ENCODE measurements at places on chromosomes 1 and 21.

DNA sequence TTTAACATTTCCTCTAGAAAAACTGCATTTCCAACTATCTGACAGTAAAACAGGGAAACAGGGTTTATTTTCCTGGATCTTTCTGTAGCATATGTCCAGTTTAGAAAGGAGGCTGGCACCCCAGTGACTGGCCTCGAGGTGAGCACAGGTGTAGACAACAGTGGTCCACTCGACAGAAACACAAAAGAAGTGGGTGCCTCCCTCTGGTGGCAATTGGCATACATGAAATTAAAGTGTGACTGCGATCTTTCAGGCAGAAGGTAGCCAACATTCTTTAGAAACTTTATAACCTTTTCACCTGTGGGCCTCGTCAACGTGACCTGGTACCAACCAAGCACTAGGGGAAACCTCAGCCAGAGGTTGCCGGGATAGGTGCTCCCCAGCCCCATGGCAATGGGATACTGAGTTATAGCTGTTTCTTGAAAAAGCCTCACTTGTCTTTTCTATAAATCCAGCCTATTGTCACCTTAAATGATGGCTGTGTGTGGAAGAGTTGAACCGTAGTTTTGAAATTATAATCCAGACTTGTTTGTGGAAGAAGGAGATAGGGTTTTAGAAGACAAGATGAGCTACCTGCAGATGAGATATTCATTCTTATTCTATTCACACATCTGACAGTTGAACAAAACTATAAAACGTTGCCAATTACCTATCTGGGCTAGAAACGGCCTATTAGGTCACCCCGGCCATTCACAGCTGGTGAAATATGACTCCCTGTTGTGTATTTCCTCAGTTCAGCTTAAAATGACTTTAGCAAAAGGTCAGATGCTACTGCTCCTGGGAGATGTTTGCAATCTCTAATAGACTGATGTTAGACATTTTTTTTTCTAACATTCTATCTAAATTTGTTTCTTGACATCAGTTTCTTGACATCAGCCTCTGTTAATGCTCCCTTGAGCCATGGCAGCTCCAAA lies 44.3 kb downstream of the PCP4 start:
- DNase-seq, result no peak

DNA sequence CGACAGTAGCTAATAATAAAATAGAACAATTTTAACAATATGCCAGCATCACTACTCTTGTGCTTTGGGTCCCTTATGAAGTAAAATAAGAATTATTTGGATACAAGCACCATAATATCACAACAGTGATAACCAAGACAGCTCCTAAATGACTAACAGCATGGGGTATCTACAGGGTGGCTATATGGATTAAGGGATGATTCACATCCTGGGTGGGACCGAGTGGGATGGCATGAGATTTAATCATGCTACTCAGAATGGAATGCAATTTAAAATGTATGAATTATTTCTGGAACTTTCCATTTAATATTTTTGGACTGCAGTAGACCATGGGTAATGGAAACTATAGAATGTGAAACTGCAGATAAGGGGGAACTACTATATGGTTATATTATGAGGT lies 28.1 kb upstream of the B3GALNT2 start:
- peak; percentile 4 for DNase-seq

- DNase-seq, result no peak
Measured at GRCh38 chr1:232292818-232293217, 337.1 kb downstream of the SIPA1L2 start.

DNA sequence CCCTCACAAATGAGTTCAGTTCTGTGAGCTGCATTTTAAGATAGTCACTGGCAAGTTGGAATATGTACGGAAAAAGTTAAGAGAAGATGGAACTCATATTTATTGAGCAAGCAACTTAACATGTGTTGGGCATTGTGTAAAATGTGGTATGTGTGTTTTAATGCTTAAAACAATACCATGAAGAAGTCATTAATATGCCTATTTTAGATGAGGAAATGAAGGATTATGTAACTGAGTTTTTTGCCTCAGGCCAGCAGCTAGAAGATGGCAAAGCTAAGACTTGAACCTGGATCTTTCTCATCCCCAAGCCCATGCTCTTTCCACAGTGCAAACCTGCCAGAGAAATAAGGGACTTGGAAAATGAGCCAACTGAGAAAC lies 48.9 kb downstream of the SPATA46 start:
- no peak for DNase-seq

- DNase-seq, result no peak
Measured at GRCh38 chr1:180157576-180158057, 2.9 kb downstream of the QSOX1 start.

DNA sequence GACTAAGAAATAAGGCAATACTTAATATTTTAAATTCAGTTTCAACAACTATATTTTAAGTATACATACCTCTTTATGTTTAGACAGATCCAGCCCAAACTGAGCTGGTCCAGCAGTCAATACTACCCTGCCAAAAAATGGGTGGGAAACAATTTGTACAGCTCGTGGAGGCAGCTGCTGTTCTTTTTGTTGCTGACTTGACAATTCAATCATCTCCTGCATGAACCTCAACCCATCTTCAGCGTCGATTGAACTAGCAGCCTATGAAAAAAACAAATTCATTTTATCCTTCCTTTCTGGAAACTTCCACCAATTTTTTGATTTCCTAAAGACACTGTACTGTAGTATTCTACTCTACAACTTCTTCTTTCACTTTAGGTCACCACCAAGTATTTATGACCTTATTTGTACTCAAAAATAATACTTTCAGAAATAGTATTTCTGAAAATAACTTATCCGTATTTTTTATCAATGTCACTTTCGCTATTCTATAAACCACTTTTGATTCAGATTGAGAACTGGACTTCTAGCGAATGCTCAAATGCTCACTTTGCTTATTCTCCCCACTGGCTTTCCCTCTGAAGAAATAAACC lies 46.5 kb downstream of the EDEM3 start:
- no peak for DNase-seq

- no peak for DNase-seq
Measured at GRCh38 chr1:194517567-194517966, 1331.2 kb upstream of the B3GALT2 start.

- no peak for DNase-seq
Measured at GRCh38 chr1:6727535-6727934, 25.9 kb upstream of the DNAJC11 start.

GRCh38 chr1:62691062-62691844 lies 3.1 kb upstream of the DOCK7 start:
- no peak for DNase-seq

GRCh38 chr1:163094589-163094988 lies 25.4 kb downstream of the RGS4 start:
- DNase-seq, result no peak

DNA sequence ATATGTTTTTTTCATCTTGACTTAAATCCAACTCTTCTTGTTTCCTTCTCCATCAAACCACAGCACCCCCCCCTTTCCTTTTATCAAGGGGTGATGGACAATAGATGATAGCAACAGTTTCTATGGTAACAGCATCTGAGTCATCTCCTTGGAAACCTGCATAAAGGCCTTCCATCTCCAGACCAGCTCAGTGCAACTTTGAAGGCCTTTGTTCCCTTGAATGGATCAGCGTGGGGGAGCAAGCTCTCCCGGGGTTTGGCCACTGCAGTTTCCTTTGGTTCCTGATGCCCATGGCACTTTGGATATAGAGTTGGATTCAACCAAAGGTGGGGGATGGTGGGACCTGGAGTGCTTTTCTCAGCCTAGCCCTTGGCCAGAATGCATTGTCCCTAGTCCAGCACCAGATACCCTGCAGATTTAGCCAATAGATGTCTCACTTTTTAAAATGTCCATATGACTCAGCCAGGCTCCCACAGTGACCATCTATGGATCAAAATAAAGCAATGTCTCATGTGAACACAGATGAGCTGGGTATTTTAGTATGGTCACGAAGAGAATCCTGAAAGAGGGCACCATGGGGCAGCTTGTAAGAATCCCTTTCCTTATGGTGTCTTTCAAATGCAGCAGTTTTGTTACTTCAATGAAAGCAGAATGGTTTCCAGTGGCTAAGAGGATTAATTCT lies 127.7 kb downstream of the SPATA46 start:
- DNase-seq, result no peak

DNA sequence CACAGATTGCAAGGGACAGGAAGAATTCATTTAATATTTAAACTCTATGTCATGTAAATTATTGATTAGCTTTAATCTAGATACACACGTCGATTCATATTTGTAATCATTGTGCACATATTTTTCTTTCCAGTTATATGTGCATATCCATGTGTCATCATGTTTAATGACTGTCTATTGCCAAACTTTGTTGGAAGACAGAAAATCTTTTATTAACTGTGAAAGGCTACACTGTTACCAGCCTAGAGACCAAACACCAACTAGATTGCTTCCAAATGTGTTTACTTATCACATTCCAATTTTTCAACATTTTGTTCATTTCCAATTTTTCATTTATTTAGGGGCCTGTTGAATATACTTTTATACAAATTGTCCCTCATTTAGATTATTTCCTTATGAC lies 43.2 kb upstream of the CACHD1 start:
- DNase-seq, result no peak

DNA sequence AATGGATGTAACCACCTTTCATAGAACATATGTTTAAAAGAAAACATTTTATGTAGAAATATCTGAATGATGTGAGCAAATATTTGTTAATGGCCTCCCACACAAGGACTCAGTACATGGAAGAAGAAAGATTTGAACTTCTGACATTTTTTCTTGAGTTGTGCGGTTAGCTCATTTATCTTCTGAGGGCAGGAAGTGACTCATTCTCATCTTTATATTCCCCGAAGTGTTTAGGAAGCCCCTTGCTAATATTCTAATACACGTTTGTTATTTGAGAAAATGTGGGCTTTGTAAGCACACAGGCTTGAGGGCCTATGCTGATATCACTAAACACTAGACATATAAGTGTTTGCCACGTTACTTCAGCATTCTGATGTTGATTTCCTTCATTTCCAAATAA lies 392.5 kb upstream of the PTBP2 start:
- DNase-seq, result no peak

DNA sequence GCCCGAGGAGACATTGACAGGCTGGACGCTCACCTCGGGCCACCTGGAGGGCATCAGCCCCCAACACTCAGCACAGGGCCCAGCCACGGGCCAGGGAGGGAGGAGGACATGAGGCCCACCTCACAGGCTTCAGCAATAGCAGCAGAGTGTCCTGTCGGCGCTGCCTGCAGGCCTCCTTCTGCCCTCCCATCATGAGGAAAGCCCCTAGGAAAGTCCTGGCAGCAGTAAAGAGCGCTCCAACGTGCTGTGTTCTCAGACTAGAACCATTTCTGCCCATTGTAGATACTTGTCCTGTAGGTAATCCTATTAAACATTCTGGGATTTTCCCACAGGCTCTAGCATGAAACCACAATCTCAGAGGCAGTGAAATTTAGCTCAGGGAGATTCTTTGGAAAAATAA lies 62.0 kb upstream of the GALNT2 start:
- DNase-seq, result no peak

GRCh38 chr1:202624781-202625108 lies 85.5 kb downstream of the SYT2 start:
- no peak for DNase-seq

DNA sequence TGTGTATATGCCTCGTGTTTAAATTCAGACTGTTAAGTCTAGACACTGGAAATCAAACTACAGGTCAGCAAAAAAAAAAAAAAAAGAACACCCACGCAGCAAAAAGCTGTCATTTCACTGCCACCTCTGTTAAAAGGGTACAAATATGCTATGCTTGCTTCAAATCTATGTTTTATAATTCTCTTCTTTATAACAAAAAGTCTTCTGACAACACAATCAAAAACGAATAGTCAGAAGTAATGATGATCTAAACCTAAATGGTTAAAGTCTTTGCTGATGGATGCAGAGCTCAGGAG lies 438.9 kb downstream of the SMYD3 start:
- no peak for DNase-seq

DNA sequence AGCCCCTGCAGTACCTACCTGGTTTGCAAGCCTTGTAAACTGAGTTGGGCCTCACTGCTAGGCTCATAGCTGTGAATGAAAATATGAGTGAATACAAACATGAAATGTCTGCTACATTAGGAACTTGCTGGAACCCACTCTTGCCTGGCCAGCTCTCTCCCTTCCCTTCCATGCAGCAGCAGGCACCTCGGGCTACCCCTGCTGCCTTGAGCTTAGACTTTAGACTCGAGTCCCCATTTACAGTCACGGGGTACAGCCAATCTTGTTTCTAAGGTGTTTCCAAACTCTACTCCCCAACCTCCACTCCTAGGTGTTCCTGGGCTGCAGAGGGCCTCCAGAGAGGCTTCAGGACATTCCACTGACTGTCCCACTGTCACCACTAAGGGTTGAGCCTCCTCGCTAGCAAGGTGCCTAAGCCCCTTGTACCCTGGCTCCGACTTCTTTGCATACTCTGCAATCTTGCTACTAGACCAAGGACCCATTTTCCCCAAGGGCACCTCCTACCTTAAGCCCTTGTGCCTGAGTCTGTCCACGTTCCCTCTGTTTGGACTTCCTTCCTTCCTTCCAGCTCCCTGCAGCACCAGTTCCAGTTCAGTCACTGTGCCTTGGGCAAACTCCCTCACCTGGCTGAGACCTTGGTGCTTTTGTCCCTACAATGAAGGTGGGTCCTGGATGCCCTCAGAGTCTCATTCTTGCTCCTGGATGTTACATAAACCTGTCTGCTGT lies 36.9 kb downstream of the CDK18 start:
- DNase-seq, result no peak

DNA sequence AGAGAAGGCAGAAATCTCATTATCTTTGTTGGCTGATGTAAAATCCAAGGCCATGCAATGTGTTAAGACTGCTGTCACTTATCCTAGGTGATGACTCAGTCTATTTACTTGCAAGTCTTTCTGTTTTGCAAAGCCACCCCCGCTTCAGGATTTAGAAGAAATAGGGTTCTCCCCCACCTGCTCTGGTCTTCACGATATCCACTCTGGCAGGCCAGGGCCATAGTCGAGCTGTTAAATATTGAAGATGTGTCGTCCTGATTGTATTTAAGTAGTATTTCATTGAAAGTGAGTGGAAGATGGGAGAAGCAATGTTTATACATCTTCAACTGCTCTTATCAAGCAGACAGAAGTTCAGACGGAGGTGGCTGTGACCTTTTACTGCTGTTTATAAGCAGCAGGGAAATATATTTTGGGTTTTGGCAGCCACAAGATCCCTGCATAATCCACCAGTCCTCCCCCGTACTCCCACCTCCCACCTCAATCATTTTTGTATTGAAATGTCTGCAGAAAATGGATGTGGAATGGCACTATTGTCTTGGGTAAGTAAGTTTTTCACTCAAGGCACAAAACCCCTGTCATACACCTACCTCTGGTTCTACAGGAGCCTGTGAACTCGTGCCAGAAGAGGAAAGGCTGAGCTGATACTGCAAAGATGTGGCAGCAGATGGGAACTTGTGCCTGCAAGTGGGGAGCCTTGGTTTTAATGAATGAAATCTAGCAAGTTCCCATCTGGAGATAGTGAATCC lies 117.4 kb downstream of the MRPS6 start:
- no peak for DNase-seq
